Stimulated activated CD4-positive, alpha-beta T cell treated with anti-CD3 and anti-CD28 coated beads, Interleukin-1b, Interleukin-23, amount 100 ng/mL, for 24 hours (primary cell): ENCODE measurements at places on chromosomes 1 and 21.

DNA sequence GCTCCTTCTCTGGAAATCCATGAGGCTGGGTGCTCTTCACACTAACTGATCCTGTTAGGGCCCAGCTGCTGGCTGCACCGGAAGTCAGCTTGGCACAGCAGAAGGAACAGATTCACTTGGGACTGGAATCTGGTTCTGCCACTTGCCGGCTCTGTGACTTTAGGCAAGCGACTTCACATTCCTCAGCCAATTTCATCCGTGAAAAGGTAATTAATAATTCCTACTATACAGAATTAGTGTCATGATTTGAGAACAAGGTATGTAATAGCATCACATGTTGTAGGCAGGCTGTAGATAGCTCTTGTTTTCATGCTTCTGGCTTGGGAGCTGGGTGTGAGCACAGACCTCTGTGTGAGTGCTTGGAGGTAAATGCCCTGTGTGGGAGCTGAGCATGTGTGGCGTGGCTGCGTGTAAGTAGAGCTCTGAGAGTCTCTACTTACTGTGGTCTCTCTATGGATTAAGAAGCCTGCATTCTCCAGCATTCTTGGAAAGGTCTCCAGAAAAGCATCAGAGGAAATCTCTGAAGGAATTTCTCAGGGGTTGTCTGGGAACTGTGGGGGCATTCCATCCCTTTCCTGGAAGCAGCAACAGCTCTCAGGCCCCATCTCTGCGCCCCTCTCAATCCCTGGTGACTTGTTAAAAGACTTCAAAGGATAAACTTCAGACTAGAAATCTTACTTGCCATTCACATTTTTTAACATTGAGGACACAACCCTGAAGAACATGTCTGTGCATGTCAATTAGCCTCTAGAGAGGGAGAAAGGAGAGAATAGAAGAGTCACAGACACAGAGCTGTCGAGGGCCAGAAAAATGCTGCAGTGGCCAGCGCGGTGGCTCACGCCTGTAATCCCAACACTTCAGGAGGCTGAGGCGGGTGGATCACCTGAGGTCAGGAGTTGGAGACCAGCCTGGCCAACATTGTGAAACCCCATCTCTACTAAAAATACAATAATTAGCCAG, 47.7 kb upstream of the PPM1J start:
- DNase-seq, result no peak

GRCh38 chr1:108643492-108644335, 17.2 kb downstream of the HENMT1 start:
- no peak for DNase-seq

DNA sequence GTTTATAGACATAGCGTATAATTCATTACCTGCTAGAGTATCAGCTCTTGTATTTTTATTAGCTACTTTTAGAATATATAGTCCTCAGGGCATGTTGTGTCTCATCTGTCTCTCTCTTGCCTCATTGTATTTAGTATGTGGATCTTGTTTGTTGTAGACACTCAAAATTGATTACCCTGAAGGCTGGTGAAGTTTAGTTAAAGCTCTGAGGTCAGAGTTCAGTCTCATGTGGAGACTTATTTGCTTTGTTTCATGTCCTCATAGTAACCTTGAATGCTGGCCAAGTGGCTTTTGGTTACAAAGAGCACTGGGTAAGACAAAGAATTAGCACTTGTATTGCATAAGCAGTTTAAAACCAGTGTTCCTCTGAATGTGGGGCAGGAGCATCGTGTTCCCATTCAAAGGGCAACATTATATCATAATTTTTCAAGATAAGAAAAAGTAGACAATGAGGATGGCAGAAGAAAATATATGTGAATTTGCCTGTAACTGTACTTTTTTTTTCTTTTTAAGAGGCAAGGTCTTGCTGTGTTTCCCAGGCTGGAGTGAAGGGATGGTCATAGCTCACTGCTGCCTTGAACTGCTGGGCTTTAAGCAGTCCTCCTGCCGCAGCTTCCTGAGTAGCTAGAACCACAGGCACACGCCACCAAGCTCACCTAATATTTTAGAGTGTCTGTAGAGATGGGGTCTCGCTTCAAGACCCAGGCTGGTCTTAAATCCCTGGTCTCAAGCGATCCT, 17.4 kb downstream of the CNST start:
- no peak for DNase-seq

DNA sequence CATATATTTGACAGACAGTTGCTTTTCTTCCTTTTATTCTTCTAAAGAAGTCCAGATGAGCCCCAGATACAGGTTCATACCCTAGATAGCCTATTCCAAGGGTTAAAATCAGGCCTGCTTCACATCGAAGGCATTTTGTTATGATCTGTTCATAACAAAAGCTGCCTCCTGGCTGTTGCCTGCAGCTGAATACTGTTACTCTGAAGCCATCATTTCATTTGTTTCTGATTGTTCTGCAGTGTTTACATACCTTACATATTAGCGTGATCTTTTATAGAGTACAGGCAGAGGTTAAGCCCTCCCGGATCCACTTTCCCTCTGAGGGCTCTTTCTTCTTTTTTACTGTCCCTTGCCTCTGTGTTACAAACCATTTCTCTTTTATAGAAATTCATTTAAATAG, 219.0 kb upstream of the HOOK1 start:
- no peak for DNase-seq
